ENCODE measurements at places on chromosomes 11 and 22.

- DNase-seq = peak; percentile 38
These were observed 84.5 kb downstream of the ISX start for GRCh38 chr22:35150183-35151107.

GRCh38 chr22:17264321-17265052, 45.3 kb upstream of the ADA2 start:
- no peak for DNase-seq

DNA sequence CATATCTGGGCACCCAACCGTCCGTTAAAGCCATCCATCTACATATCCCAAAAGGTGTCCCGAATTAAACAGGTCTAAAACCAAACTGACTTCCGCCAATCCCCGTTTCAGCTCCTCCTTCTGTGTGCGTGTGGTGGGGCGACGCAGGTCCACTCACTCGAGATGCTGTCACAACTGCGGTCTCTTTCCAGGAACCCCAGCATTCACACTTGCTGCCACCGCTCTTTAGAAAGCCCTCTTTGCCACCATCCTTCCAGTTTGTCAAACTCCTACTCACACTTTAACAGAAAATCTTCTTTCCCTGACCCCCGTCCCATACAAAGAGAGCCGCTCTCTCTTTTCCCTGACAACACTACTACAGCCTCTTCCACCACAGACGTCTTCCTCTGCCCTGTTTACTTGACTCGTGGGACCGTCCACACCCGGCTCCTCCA, 467 bp downstream of the ESS2 start:
- DNase-seq = no peak

GRCh38 chr22:26168330-26168851, 871 bp upstream of the SEZ6L start:
- DNase-seq = no peak

DNA sequence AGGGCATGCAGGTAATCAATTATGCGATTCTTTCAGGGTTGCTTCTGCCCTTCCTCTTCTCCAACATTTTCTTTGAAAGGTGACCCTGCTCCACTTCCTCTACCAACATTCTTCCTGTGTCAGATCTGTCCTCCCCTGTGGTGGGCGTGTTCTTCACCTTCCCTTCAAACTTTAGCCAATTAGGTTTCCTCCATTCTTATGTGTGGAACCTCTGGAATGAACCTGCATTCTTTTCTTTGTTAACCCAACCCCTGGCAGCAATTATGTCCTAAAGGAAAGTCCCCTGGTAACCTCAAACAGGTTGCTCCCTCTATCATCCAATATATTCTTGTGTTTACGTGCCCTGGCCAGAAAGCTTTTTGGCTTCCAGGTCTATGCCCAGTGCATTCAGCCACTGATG, 22.4 kb downstream of the KIRREL3 start:
- DNase-seq = no peak

- DNase-seq = no peak
These were observed 10.5 kb downstream of the SLC43A3 start for GRCh38 chr11:57416436-57416835.

- DNase-seq = no peak
These were observed 3.3 kb upstream of the DGCR8 start for GRCh38 chr22:20076627-20077172.

DNA sequence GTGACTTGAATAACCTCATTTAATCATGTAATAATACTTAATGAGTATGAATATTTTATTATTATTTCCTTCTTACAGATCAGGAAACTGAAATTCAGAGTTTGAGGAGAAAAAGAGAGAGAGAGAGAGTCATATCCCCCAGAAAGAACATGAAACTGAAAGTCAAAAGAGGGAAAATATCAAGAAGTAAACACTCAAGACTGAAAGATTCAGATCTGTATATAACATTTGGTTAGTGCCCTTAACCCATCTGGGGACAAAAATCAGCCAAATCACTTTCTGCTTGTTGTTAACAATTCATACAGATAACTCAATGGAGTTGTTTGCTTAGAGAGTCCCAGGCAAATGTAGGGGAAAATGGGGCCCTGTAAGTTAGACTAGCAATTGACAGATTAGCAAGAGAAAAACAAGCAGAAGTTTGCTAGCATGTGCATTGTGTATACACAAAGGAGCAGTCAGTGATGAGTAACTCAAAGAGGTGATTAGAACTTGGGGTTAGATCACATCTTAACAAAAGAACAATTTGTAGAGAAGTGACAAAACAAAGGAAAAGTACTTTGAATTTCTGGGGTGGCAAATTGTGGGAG, 25.9 kb upstream of the MMP13 start:
- DNase-seq = no peak

- DNase-seq = no peak
These were observed 724 bp upstream of the RASGRP2 start for GRCh38 chr11:64744544-64745188.
